ENCODE measurements at places on chromosomes 5 and 9. TPM values are rescaled to one million over a fixed set of nuclear protein-coding genes. Genes with fewer than 3 reads are reported as not detected.
A peak's percentile ranks its signal among the peaks of the same experiment; 100 is the strongest.

DNA sequence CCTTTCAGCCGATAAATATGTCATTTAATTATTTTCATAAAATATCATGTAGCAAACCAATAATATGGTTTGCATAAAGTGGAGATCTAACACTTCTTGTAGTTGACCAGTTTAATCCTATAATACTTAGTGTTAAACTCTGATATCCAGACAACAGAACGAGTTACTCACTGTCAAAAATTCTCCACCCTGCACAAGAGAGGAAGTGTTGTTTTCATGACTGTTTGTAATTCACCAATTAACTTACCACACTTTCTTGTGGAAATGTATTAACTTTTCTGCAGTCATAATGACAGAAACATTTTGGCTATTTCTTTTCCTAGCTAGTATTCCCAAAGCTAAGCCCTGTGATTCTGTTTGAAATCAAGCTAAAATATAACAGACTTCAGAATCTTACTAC is 555.3 kb upstream of the FTMT start:
- H3K36me3 ChIP-seq = no peaks in the 10 kb centered on the region
- no peaks in the 10 kb centered on the region for H3K27me3 ChIP-seq
- no peak overlapping the region for H3K4me3 ChIP-seq
- no peaks in the 10 kb centered on the region for H3K4me1 ChIP-seq
- no peak for DNase-seq

DNA sequence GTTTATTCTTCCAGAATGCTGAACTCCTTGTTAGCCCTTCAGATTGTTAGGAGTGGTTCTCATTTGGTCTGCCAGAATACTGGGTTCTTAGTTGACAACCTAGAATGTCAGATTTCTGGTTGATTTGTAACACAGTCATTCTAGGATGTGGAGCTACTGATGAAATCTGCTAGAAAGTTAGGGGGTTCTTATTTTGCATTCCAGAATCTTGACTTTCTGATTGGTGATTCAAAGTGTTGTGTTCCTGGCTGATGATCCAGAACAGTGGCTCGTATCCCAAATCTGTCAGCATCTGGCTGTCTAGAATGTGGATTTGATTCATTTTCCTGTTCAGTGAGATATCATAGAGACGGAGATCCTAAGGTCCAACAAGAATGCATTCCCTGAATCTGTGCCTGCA is 21.9 kb downstream of the PTGS1 start:
- H3K27me3 ChIP-seq = no peaks in the 10 kb centered on the region
- peaks cover 62% of the 10 kb centered on the region for H3K4me1 ChIP-seq
- no peak overlapping the region for H3K4me3 ChIP-seq
- peak overlapping the region; percentile 79 for H3K27ac ChIP-seq

DNA sequence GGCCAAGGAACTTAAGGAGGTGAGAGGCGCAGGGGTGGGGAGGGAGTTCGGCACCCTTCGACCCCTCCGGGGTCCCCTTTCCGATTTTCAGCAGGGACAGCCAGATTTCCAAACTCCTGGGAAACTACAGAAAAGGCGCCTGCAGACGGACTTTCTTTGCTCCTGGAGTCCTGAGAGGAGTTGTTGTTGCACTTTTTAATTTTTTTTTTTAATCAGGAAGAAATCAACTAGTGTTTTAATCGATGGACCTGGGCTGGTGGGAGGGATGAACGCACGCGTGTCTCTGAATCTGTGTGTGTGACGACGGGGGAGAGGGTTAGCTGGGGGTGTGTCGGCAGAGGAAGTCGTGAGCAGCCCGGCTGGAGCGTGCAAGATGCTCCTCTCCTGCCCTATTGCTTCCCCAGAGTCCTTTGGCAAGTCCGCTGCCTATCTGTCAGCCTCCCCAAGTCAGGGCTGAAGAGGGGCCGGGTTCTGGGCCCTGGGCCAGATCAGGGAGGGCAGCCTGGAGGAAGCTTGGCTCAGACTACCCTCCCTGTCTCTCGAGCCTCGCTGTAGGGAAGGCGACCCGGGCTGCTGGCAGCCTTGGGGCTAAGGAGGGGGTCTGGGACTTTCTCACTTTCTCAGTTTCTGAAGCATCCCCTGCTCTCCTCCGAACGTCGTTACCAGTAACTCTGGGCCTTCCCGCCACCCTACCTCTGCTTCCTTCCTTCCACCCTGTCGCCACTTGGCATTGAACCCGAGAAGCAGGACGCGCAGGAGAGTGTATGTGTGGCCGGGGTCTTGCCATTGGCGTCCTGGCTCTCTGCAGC is 731 bp downstream of the PRR16 start:
- no peaks in the 10 kb centered on the region for H3K36me3 ChIP-seq
- no peaks in the 10 kb centered on the region for H3K27me3 ChIP-seq
- peak overlapping the region; percentile 43 for H3K4me3 ChIP-seq
- DNase-seq = no peak
- peak overlapping the region; percentile 39 for H3K27ac ChIP-seq
- peaks cover 10% of the 10 kb centered on the region for H3K4me1 ChIP-seq

PPP3R2 gene
- not detected for total RNA-seq

MARCOL gene
- total RNA-seq = not detected

DNA sequence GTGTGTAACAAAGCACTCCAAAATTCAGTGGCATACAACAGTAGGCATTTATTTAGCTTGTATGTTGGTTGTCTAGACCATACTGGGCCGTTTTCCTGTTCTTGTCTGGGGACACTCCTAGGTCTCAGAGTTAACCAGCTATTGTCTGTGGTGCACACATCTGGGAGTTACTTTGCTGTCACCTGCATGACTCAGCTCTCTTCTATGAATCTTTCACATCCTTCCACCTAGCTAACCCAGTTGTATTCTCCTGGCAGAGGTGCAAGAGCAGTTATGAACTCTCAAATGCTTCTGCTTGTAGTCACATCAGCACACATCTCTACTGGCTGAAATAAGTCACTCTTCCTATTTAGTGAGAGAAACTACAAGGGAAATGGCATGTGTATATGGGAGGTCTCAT is 138.1 kb downstream of the BAAT start:
- no peaks in the 10 kb centered on the region for H3K27me3 ChIP-seq
- no peaks in the 10 kb centered on the region for H3K36me3 ChIP-seq
- no peak overlapping the region for H3K27ac ChIP-seq
- no peak overlapping the region for H3K4me3 ChIP-seq

GRCh38 chr9:133352635-133353340 is 3.5 kb downstream of the SURF1 start:
- peaks cover 66% of the 10 kb centered on the region for H3K4me1 ChIP-seq
- H3K27me3 ChIP-seq = no peaks in the 10 kb centered on the region
- H3K4me3 ChIP-seq = no peak overlapping the region

DNA sequence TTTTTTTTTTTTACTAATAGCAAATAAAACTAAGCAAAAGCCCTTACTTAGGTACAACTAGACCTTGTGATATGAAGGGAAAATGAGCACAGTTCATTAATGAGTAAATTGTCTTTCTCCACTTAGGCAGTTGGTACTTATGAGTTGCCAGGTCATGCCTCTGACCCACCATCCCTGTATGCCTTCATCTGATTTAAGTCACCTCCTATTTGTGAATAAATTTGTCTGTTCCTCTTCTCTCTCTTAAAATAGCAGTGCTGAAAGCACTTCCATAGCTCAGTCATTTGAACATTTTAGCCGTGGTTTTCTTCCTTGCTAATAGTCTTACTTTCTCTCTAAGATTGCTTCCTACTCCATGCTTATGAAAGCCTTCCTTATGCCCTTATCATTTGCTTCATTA is 61.4 kb downstream of the SLC44A1 start:
- no peak overlapping the region for H3K4me3 ChIP-seq
- no peak for DNase-seq
- no peak overlapping the region for H3K27ac ChIP-seq
- H3K36me3 ChIP-seq = peaks cover 21% of the 10 kb centered on the region
- no peaks in the 10 kb centered on the region for H3K27me3 ChIP-seq
- no peaks in the 10 kb centered on the region for H3K4me1 ChIP-seq

GRCh38 chr9:2231829-2232228 is 216.7 kb downstream of the SMARCA2 start:
- no peak overlapping the region for H3K27ac ChIP-seq
- H3K4me1 ChIP-seq = peaks cover 9% of the 10 kb centered on the region
- no peak for DNase-seq

DNA sequence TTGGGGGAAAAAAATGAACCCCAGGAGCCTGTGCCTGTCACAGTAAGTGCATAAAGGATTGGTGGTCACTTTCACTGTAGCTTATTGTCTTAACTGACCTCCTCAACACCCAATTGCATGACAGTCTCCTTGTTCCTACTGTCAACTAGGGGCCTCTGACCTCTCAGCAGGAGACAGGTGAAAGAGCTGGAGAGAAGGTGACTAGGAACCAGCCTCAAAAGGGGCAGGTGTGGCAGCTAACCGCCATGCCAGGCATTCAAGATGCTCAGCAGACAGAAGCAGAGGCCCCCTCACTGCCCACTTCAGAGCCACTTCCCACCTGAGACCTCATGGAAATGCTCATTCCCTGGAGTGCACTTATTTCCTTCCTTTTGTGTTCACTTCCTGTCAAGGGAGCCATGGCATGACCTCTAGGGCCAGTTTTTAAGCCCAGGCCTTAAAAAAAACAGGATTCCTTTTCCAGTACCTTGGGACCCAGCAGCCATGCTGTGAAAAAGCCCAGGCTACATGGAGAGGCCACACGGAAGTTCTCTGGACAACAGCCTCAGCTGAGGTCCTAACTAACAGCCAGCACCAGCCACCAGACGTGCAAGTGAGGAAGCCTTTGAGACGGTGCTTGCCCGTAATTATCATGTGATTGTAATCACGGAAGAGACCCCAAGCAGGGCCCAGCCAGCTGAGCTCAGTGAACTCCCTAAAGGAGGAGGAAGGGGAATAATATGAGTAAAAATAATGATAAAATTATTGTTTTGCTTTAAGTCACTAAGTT is 74.9 kb downstream of the NSUN2 start:
- H3K27me3 ChIP-seq = no peaks in the 10 kb centered on the region
- DNase-seq = no peak
- no peak overlapping the region for H3K27ac ChIP-seq
- H3K4me3 ChIP-seq = no peak overlapping the region
- H3K36me3 ChIP-seq = no peaks in the 10 kb centered on the region
- H3K4me1 ChIP-seq = no peaks in the 10 kb centered on the region

GRCh38 chr9:18542837-18543405 is 69.0 kb downstream of the ADAMTSL1 start:
- no peak overlapping the region for H3K27ac ChIP-seq
- no peaks in the 10 kb centered on the region for H3K36me3 ChIP-seq
- H3K4me1 ChIP-seq = peaks cover 7% of the 10 kb centered on the region

IL33 gene
- 1.9 TPM for total RNA-seq

DNA sequence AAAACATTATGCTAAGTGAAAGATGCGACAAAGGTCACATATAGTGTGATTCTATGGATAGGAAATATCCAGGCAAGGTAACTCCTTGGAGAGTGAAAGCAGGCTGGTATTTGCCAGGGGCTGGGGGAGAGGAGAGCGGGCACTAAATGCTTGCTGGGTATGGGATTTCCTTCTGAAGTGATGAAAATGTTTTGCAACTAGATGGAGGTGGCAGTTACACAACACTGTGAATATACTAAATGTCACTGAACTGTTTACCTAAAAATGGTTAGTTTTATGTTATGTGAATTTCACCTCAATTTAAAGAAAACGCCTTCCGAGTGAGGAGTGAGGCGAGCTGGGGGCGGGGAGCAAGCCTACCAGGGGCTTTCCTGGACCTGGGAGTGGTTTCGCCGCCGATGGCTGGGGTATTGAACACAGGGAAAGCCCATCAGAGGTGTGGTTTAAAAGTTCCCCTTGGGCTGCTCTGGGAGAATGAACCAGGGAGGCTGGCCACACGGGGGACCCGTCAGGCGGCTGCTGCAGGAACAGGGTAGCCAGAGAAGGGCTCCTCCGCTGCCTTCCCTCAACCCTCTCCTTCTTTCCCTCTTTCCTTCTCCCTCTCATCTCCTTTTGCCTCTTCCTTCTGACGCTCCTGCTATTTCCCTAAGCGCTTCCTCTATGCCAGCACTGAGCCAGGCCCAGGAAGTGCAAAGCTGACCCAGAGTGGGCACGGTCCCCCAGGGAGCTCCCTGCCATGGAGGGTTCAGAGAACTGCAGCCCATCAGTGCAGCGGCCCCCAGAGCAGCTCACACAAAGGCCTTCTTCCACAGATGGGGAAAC is 4.9 kb downstream of the AKNA start:
- H3K36me3 ChIP-seq = peaks cover 27% of the 10 kb centered on the region
- peak overlapping the region; percentile 92 for H3K27ac ChIP-seq
- H3K4me3 ChIP-seq = peak overlapping the region; percentile 25
- no peak for DNase-seq

DNA sequence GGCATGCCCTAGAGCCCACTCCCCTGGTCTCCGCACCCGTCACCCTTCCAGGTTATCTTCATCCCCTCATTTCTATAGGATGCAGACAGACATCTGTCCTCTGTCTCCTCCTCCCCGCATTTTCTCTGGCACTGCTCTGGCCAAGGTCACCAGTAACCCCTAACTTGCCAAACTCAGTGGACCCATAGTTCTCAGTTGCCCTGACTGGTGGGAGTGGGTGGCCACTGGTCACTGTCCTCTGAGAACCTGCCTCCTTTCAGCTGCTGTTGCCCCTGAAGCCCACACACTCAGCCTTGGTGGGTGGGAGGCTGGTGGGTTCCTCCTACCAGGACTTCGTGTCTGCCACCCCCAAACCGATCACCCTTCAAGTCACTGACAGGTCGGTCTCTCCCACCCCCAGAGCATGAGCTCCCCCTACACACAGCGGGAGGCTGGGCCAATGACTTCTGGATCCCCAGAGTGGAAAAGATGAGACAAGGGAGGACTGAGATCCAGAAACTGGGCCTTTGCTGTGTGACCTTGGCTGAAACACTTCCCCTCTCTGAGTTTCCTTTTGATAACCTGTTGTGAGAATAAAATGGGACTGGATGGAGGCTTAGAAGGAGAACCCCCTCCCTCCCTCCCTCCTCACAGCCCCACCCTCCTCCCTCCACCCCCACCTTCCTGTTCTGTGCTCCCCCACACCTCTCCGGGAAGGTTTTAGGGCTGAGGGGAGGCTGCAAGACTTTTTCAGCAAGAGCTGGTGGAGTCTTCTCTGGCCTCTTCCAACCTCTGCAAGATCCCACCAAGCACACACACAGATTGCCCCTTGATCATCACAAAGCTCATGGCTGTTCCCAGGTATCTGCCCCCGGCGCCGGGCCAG is 2.4 kb upstream of the DBN1 start:
- peaks cover 29% of the 10 kb centered on the region for H3K4me1 ChIP-seq
- DNase-seq = no peak
- no peak overlapping the region for H3K4me3 ChIP-seq
- no peaks in the 10 kb centered on the region for H3K36me3 ChIP-seq
- H3K27ac ChIP-seq = no peak overlapping the region

- no peaks in the 10 kb centered on the region for H3K36me3 ChIP-seq
- peak overlapping the region; percentile 81 for H3K27ac ChIP-seq
- no peak for DNase-seq
Measured at GRCh38 chr5:136086783-136087566, 45.7 kb upstream of the SMAD5 start.

SLCO6A1 gene
- total RNA-seq = not detected

GRCh38 chr9:130041648-130042405 is 1.2 kb downstream of the FNBP1 start:
- peak overlapping the region; percentile 100 for H3K4me3 ChIP-seq
- DNase-seq = no peak
- H3K27ac ChIP-seq = peak overlapping the region; percentile 99
- H3K27me3 ChIP-seq = no peaks in the 10 kb centered on the region
- H3K4me1 ChIP-seq = peaks cover 26% of the 10 kb centered on the region

ANKDD1B gene
- total RNA-seq = 0.95 TPM

SPINK1 gene
- not detected for total RNA-seq
